CD4-positive, alpha-beta T cell treated with Interleukin-2 at 100 ng/mL for 4 hours (primary cell): ENCODE measurements at places on chromosomes 6 and 20.

GRCh38 chr20:56373942-56374341 is 15.2 kb downstream of the FAM210B start:
- DNase-seq = peak; percentile 35

GRCh38 chr6:107803957-107804356 is 20.2 kb downstream of the SCML4 start:
- no peak for DNase-seq

GRCh38 chr6:93915961-93916360 is 496.6 kb upstream of the EPHA7 start:
- no peak for DNase-seq

GRCh38 chr6:167789358-167789757 is 37.4 kb upstream of the AFDN start:
- DNase-seq = no peak

DNA sequence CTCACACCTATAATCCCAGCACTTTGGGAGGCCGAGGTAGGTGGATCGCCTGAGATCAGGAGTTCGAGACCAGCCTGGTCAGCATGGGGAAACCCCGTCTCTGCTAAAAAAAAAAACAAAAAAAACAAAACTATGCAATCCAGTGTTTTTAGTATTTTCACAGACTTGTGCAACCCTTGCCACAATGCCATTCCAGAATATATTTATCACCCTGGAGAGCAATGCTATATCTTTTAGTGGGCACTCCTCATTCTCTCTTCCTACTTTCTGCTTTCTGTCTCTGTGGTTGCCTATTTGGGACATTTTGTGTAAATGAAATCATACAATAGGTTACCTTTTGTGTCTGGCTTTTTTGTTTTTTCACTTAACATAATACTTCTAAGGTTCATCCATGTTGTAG is 39.1 kb upstream of the MROH8 start:
- DNase-seq = no peak

- DNase-seq = peak; percentile 26
Measured at GRCh38 chr6:18263418-18264218, 712 bp downstream of the DEK start.

DNA sequence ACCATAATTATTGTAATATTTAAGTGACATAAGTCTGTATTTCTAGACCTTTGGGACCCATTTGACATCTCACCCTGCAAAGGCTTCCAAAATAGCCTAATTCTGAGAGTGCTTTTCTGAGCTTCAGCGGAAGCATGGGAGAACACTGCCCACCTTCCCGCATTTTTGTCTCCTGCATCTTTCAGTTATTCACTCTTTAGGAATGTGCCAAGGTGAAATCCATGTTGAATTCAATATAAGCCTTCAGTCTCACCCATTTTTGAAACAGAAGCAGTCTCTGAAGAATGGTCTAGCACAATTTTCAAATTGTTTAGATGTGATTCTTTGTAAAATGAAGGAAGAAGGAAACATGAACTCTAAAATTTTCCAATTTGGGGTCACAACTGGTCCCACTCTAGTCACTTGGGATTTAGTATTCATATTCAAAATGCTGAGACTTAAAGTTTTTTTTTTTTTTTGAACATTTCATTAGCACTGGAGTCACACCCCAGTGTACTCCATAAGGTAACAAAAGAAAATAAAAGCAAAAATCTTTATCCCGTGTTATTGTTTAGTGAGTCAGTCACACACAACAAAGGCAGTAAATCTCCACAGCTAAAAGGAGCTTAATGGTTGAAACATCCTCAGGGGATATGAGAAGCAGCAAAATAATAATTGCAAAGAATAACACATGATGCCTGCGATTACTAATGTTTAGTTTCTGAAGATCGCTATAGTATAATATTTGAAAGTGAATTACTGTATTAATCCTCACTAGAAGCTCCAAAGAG is 479.9 kb upstream of the BTBD3 start:
- DNase-seq = no peak

DNA sequence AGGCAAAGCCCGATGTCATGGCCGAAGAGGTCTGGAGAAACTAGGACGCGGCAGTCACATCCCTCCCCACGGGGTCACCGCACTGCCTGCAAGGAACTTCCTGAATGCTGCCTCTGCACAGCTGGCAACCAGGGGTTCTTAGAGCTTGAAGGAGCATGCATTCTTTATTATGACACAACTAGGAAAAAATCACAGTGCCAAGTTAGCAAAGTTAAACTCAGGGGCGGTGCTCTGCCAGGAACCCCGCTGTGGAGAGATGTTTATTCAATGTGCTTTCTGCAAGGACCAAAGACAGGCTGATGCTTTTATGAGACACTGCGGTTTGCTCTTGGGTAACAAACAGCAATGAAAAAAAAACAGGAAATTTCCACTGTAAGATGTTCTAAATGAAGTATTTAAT is 287.3 kb upstream of the FOXQ1 start:
- no peak for DNase-seq
